ENCODE measurements at places on chromosomes 13 and 19. TPM values are rescaled to one million over a fixed set of nuclear protein-coding genes. Genes with fewer than 3 reads are reported as not detected.

- no peak for DNase-seq
These were observed 88.4 kb upstream of the SOX1 start for GRCh38 chr13:111978546-111978945.

LILRA1 gene
- not detected for total RNA-seq

ZNF90 gene
- total RNA-seq, result 2.0 TPM

DNA sequence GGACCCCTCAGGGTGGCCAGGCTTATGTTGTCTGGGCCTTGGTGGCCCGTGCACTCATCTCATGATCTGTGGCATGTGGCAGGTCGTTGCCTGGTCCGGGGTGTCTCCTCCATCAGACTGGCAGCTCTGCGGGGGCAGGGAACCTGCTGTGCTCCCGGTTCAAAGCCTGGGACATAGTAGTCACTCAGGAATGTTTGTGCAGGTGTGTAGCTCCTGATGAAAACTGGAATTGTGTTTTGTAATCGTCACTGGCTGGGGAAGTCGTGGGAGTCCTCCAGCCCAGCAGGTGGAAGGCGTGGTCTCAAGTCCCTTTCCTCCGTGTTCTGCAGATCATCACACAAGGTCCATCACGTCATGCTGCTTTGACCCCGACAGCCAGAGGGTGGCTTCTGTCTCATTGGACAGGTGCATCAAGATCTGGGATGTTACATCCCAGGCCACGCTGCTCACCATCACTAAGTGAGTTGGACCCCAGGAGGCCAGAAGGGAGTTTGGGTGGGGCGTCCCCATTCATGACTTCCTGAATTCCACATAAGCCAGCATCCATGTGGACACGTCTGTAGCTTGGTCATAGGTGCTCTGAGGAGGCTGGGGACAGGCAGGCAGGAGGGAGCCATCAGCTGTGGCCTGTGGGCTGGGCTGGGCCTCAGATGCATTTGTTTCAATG is 19.1 kb downstream of the WDR88 start:
- DNase-seq, result no peak

TPTE2 gene
- 0.41 TPM for total RNA-seq

DNA sequence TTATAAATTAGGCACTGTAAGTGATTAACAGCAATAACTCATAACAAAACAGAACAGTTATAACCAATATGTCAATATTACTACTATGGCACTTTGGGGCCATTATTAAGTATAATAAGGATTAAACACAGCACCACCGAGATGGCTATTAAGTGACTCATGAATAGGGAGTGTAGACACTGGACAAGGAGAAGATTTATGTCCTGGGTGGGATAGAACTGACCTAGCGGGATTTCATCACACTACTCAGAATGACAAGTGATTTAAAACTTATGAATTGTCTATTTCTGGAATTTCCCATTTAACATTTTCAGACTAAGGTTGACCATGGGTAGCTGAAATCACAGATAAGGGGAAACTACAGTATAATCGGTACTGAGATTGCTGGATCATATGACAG is 79.0 kb upstream of the SLC7A1 start:
- DNase-seq, result no peak

LILRB4 gene
- 0.82 TPM for total RNA-seq

GRCh38 chr19:13315495-13315894 is 165.3 kb downstream of the IER2 start:
- no peak for DNase-seq

- no peak for DNase-seq
These were observed 5.3 kb upstream of the CLEC4G start for GRCh38 chr19:7737215-7737614.

GRCh38 chr13:35140831-35141230 is 198.8 kb downstream of the NBEA start:
- DNase-seq, result no peak

- DNase-seq, result no peak
These were observed 8.1 kb downstream of the BLOC1S3 start for GRCh38 chr19:45186509-45187334.

DNA sequence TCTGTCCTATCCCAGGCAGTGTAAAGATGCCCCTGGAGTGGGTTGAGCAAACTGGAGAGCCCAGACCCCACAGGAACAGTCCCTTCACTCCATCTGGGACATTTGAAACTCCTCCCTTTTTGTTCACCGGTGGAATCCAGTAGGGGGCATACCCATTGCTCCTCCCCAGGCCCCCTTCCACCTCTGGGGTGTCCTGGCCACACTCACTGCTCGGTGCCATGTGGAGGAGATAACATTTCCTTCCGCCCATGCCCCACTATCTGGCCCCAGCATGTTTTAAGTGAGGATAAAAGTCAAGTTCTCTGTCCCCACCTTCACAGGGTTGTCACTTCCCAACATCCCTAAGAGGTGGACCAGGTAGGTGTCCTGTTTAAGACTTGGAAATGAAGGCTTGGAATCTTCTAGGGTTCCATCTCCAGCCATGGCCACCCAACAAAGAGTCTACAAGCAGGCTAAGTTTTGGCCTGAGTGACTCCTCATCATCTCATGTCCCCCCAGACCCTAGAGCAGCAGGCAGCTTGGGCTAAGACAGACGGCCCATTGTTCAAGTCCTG is 9.3 kb downstream of the ZNF526 start:
- DNase-seq, result no peak

SLC25A42 gene
- total RNA-seq, result 10.2 TPM

SLC10A2 gene
- under 0.01 TPM for total RNA-seq

DNA sequence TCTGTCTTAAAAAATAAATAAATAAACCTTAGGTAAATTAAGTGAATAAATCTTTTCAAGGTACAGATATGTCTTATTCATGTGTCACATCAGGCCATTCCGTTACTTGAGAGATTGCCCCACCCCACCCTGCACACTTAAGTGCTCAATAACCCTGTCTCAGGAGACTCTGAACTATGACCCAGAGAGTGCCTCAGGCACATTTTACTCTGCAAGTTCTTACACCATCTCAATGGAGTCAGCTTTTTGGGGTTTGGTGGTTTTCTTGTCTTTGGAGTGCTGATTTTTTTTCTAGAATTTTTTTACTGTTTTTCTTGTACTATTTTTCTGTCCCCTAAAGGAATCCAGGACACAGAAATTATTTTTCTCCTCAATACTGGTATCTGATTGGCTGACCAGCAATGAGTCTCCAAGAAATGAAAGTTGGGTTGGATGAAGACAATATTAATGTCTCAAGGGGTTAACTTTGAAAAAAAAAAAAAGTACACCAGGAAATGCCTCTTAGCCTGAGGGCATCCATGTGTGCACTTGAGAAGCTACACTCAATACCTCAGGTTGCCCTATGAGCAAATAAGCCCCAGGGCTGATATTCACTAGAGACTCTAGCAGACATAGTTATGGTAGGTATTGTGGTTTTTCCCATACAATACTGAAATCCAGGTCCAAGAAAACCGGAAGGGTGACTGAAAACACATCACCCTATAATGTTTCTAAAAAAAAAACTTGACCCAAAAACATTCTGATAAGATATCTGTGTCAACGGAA is 114.6 kb upstream of the ZNF91 start:
- no peak for DNase-seq

GRCh38 chr19:12733369-12734214 is 892 bp downstream of the TRIR start:
- DNase-seq, result peak; percentile 38

- DNase-seq, result no peak
These were observed 933.7 kb upstream of the SLITRK5 start for GRCh38 chr13:86737334-86737932.

TNFSF13B gene
- total RNA-seq, result 1.6 TPM

ZNF701 gene
- 22.4 TPM for total RNA-seq

DNA sequence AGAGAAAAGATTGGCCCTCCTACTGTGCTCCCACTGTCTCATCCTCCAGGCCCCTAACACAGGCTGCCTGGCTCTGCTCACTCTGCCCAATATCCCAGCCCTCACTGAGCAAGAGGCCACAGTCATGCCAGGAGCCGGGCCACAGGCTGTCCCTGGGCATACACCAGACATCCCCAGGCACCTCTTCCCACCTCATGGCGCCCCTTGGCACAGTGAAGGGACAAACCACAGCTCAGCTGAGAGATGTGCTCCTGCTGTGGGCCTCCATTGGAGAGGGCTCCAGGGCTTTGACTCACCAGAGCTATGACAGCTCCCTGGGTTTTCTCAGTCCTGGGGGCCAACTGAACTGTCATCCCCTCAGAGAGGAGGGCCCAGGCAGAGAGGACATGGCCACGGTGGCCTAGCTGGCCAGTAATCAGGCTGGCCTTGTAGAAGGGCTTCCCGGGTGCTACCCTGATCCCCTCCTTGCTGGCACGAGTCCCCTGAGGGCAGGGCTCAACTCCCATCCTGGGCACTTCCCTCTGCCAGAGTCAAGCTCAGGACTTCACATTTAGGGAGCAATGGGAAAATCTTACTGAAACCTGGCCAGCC is 220.9 kb downstream of the TUBA3C start:
- no peak for DNase-seq

DNA sequence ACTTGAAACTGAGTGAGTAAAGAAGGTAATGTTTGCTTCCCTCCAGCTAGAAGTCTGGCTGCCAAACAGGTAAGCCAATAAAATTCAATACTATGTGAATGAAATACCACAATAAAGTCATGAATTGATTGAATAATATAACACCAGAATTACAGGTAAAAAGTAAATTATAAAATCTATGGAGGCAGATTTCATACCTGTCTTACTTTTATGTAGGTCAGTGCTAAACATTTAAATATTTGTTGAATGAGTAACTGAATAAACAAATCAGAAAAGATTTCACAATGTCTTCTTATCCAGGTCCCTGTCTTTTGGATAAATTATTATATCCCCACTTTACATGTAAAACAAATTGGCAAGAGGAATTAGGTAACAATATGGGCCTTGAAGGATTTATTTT is 62.7 kb downstream of the MICU2 start:
- DNase-seq, result no peak

DIS3 gene
- 32.6 TPM for total RNA-seq

STRN4 gene
- total RNA-seq, result 86.4 TPM

DNA sequence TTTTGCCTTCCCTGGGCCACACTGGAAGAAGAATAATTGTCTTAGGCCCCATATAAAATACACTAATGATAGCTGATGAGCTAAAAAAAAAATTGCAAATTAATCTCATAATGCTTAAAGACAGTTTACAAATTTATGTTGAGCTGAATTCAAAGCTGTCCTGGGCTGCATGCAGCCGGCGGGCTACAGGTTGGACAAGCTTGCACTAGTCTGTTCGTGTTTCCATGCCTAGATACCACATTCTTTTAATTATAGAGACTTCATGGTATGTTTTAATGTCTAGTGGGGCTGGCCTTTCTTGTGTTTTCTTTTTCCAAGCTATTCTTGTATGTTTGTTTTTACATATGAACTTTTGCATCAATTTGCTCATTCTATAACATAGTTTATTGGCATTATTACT is 90.6 kb downstream of the SGCG start:
- no peak for DNase-seq

WDR87 gene
- not detected for total RNA-seq

- no peak for DNase-seq
These were observed 186.5 kb downstream of the NHLRC3 start for GRCh38 chr13:39224671-39225240.

- DNase-seq, result peak; percentile 64
These were observed 814 bp downstream of the S1PR2 start for GRCh38 chr19:10230173-10230860.

POSTN gene
- total RNA-seq, result 2.0 TPM

GRCh38 chr13:30037766-30038165 is 187.3 kb upstream of the UBL3 start:
- DNase-seq, result no peak

THSD8 gene
- 0.82 TPM for total RNA-seq

GRCh38 chr13:84192125-84192524 is 309.9 kb upstream of the SLITRK1 start:
- no peak for DNase-seq

GRCh38 chr13:45249662-45250061 is 48.8 kb upstream of the KCTD4 start:
- no peak for DNase-seq

- DNase-seq, result no peak
These were observed 23.1 kb downstream of the UNC13A start for GRCh38 chr19:17665058-17665457.

- DNase-seq, result no peak
These were observed 518.4 kb upstream of the SLITRK1 start for GRCh38 chr13:84400706-84401105.

- DNase-seq, result no peak
These were observed 7.0 kb downstream of the HRC start for GRCh38 chr19:49148044-49148682.

GNG7 gene
- 7.7 TPM for total RNA-seq

CPAMD8 gene
- total RNA-seq, result 4.9 TPM

GRCh38 chr19:34316741-34317301 is 48.2 kb upstream of the GPI start:
- DNase-seq, result no peak

GPR183 gene
- total RNA-seq, result 0.82 TPM

LMTK3 gene
- total RNA-seq, result 10.6 TPM

GRCh38 chr19:16216744-16217670 is 19.3 kb downstream of the AP1M1 start:
- DNase-seq, result no peak

- no peak for DNase-seq
These were observed 140.6 kb upstream of the FRY start for GRCh38 chr13:31890946-31891345.

Measured in frontal cortex (tissue), 4 donors.